Activated CD4-positive, CD25-positive, alpha-beta regulatory T cell treated with anti-CD3 and anti-CD28 coated beads, Interleukin-2, amount 50 U/mL, for 24 hours (primary cell): ENCODE measurements at places on chromosomes 2 and 18.
A peak's percentile ranks its signal among the peaks of the same experiment; 100 is the strongest.

DNA sequence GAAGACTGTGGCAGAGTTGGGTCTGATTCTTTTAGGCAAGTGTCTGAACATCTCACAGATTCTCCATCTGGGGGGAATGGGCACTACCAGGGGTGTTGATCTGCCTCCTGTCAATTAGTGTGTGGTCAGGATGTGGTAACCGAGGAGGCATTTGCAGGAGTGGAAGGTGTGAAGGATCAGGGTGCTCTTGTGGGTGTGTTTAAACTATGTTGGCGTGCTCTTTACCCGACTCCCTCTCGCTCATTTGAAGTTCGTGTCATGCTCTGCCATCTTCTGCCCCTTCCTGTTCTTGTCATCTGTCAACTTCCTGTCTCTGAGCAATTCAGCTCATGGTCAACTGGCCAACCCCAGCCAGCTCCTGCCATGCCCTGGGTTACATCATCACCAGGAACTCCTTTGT is 107.9 kb downstream of the RTN4 start:
- peak; percentile 24 for ATAC-seq

DNA sequence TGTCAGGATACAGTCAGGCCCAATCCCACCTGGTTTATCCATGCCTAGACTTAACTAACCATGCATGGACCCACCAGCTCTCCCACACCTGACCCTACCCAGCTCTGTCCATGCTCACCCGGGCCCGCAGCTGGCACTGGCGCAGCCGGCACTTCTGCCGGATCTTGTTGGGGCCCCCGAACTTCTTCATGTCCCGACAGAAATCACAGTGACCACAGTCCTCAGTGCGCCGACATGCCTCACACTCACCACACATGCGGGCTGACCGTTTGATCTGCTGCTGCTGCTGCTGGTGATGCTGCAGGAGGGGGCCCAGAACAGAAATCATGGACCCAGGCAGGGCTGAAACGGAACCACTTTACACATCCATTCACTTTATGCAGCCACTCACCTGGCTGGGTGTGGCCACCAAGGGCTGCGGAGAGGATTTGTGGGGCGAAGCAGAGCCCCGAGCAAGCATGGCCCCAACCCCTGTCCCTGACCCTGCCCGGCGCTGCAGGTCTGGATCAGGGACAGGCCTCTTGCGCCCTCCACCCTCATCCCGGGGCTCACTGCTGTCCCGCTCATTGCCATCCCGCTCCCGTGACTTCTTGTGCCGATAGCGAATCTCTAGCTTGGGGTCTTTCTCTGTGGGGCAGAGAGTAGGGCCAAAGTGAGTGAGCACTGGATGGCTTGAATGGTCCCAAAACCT is 1.7 kb downstream of the CXXC1 start:
- ATAC-seq: no peak

GRCh38 chr2:234468503-234468902 is 28.4 kb downstream of the ARL4C start:
- no peak for ATAC-seq

- no peak for ATAC-seq
Measured at GRCh38 chr2:24015562-24016375, 5.9 kb downstream of the MFSD2B start.

GRCh38 chr2:28746429-28747111 is 5.1 kb upstream of the PPP1CB start:
- no peak for ATAC-seq

GRCh38 chr2:29117636-29118303 is 2.6 kb downstream of the CLIP4 start:
- ATAC-seq: no peak

DNA sequence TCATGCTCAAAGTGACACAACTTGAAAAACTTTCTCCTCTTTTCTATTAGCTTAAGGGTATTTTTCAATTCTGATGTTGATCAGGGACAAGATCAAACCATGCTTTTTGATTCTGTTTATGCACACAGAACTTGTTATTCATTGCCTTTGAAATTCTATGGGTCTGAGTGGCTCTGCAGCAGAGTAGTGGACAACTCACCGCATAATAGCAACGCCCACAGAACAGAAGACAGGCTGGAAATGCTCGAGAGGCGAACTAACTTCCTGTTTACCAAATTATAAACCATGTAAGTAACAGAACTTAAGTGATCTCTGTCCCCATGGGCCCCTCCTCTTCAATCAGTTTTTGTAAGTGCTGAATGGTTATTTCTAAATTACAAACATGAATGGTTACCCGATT is 131.2 kb downstream of the CBLN2 start:
- no peak for ATAC-seq

DNA sequence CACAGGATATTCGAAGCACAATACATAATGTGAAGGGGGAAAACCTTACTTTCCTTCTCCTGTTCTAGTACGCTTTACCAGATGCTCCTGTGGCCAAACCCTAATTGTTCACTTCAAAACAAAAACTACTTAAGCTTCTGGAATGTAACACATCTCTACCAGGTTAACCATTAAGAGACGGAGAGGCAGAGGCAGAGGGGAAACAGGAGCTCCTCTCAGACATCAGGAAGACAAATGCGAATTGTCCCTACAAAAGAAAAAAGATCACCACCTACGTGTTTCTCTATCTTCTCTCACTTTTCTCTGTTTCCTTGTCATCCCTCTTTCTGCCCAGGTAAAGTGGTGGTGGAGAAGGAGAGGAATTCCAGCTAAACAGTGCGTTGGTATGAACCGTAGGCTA is 266.8 kb downstream of the NRXN1 start:
- ATAC-seq: no peak

- ATAC-seq: no peak
Measured at GRCh38 chr2:1690056-1690775, 54.1 kb downstream of the PXDN start.

GRCh38 chr2:188979187-188980114 is 5.3 kb downstream of the COL3A1 start:
- peak; percentile 25 for ATAC-seq

GRCh38 chr2:185215497-185215896 is 523.1 kb upstream of the FSIP2 start:
- ATAC-seq: no peak

DNA sequence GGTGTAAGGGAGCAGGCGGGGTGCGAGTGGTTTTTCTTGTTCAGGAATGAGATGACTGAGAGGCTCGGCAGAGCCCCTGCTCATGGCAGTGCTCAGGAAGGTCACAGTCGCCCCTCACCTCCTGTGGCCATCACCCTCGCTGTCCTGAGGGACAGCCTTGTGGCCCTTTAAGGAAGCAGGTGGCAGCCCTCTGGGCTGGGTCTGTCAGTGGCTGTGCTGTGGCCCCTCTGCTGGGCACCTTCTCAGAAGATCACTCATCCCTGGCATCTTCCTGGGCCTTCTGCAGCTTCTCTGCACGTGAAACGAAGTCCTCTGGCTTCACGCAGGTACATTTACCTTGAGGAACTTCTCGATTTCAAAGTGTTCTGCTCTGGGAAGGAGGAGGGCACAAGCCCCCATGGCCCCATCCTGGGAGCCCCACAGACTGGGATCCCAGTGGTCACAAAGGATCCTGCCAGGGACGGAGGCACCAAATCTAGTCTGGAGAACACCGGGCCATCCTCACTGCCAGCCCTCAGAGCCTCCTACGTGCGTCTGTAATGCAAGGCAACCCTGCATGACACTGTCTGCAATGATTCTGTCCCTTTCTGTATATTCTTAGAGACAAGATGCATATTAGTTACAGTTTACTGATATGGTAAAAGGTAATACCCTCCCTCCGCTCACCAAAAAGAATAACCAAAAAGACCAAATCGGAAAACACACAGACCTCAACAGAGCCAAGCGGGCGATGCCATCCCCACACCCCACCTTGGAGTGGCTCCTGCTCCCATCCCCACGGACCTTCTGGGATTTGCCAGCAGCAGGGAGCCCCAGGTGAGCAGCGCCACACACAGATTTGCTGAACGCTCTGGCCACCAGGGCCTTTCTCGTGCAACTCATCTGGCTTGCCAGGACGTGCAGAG is 25.9 kb upstream of the FAHD2A start:
- no peak for ATAC-seq

DNA sequence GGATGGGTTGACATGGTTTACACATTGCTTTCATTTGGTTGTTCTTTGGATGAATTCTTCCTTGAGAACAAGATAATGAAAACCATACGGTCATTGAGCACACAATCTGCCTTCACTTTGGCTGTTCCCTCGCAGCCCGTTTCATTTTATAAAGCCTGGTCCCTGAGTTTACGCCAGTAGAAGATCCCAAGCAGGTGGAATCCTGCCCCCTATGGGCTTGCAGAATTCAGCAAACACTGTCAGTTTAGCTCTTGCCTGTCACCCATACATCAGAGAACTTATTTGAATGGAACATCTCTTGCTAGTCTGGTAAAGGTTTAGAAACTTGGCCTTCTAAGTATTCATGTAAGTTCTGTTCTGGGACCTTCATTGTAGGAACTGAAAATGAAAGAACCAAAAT is 666.4 kb upstream of the ZEB2 start:
- no peak for ATAC-seq

DNA sequence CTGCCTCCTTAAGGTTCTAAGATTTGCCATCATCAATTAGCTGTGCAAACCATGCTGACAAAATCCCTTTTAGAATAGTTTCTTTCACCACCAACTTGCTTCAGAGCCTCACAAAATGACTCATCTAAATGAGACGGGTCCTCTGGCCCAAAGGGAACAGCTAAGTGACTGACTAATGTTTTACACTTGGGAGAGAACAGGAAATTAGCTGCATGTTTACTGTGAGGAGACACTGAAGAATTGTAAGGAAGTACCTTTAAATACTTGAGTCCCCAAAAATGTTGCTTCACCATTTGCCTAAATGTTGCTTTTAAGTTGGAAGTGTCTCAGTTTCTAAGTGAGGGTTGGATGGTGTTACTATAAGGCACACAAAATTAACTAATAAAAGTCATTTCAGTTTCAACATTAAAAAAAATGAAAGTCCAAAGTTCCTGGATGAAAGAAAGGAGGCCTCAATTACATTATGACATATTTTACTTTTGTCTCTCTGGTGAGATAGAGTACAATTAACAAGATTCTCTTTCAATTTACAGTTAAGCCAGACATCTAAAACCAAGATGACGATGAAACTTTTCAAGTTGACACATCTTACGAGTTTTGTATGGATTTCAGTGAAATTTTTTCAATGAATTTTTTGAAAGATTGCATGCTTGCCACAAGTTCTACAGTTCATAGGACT is 229.1 kb upstream of the FN1 start:
- ATAC-seq: no peak

GRCh38 chr18:22280453-22280750 is 111.0 kb downstream of the GATA6 start:
- no peak for ATAC-seq

DNA sequence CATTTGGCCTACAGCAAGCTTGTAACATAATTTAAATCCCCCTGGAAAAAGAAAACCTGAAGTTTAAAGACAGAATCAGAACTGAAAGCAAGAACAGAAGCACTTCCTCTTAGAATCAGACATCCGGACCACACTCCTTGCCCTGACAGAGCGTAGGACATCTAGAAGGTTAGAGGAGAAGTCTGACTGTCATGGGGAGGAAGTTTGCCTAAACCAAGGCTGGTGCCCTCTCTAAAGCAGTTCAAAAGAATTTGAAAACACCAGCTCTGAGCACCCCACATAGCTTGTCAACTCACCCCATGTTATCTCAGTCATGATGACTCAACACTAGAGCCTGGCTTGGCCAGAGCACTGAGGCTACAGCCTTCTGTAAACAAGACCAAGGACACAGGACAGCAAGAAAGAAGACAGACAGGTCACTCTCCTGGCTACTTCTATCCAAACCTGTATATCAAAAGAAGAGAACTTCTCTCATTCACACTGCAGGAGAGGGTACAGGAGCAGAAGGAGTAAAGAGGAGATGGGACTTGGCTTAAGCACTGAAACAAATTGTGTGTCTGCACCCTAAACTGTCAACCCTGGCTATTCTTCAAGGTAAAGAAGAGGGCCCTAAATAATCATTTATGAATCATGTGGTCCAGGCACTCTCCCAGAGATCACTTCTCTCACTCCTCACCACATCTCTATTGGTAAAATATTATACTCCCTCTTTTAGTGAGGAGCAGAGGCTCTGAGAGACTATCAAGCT is 198.6 kb downstream of the MEMO1 start:
- peak; percentile 76 for ATAC-seq

GRCh38 chr2:66494708-66495107 is 59.8 kb downstream of the MEIS1 start:
- ATAC-seq: no peak

DNA sequence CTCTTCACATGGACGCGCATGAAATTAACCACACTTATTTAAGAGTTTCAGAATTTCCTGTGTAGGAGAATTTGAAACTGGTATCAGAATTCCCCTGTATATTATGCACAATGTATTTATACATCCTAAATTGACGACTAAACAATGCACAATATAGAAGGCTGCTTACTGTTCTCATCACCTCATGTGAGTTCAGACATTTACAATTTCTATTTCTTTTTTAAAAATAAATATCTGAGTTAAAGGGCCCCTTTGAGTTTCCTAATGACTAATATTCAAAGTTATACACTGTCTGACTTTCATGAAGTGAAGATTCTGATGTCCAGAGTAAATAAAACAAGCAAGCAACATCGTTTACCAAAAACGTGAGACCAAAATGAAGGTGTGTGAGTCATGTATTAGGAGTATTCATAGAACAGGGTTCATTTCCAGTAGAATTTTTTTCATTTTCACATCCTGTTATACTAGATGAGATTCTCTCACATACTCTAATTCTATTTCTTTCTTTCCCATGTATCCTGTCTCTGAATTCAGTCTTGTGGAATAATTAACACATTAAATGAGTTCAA is 406.2 kb downstream of the NUP35 start:
- ATAC-seq: no peak

DNA sequence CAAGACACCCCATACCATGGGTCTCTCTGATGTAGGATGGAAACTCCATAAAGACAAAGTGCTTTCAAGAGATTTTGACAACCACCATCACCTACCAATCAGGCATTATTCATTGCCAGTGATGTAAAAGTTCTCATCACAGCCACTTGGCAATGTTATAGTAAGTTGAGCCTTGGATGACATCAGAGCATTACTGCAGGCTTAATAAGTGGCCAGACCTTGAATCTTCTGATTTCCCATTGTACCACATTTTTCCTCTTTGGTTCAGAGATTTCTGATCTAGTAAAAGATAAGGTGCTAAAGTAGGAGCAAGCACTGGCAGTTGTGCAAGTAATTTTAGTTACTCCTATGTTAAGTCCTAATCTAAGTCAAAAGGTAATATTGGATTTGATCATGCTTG is 36.5 kb downstream of the OSR1 start:
- no peak for ATAC-seq

DNA sequence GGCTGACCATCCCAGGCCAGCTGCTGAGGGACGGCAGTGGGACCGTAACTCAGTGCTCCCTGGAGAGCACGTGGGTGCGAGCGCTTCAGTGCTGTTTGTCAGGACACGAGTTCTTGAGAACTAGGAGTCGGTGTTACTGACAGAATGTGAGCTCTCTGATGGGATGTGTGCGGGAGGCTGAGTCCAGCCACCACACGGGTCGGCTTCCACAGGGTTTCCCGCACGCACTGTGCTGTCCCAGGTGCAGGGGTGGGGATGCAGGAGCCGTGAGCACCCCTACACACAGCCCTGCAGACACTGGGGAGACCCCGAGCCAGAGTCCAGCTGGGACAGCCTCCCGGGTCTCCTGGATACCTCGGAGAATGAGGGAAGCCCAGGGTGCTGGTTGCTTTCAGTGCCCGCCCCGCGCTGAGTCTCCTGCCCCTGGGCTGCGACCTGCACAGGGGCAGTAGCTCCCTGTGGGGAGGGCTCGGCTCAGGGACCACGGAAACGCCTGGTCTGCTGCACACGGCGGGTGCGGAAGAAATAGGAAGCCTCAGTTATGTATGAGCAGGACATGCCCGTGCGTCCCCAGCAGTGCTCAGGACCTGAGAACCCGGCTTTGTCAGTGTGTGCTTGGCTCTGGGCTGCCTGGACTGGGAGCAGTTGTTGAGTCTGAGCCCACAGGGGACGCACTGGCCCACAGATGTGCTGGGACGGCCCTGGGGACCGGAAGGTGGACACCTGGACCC is 71.2 kb downstream of the KCNG2 start:
- ATAC-seq: no peak
